Cortex of kidney (tissue), 1 donor: ENCODE measurements at places on chromosomes 11 and 22.

DNA sequence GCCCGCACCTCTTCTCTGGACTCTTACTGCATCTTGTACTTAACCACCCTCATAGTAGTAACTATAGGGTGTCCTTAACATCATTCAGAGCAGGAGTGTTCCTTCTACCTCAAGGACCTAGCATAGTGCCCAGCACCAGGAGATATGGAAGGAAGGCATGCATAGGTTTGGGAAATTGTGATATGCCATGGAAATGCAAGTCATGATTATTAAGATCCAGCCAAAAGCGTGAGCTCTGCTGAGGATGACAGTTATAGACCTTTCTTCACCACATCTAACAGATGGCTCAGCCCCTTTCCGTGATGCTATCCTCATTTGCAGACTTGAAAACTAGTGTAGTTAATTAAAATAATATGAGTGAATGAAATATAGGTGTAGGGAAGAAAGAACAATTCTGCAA is 746.1 kb downstream of the NTM start:
- no peak for DNase-seq

DNA sequence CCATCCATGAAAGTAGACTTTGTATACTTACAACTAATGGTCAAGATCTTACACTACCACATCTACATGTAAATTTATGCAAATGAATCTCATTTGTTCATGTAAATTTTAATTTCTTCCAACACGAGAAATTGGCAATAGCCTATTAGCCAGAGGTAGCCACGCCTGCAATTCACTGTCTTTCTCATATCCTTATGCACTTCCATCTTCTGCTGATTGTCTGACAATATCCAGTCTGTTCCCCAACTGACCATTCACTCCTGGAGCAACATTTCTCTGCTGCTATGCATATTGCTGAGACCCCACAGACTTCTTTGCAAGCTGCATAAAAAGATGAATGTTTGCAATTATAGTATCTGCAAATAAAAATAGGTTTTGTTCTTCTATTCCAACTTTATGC is 2.5 kb downstream of the NNMT start:
- DNase-seq = no peak

DNA sequence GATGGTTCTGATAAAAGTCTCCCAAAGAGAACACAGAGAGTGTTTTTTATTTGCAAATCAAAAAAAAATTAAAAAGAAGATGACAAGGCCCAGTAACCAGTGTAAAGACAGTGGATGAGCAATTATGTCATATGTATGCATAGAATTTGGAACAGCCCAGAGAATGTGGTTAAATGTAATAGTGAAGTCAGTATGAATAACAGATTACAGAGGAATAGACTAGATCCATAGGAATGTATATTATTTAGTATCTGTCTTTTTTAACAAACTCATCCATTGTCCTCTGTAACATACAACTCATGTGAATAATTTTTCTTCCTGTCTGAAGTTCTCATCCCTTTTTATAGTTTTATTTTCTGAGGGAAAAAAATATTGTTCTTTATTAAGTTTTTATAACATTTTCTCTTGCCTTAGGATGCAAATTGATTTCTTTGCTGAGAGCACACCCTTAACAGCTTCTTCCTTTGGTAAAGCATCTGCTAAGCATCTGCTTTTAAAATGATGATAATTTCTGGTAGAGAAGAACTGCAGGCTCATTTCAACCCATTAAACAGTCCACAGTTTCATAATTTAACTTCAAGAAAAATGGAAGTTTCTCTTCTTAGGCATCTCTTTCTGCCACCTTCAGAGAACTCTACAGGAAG is 266.5 kb upstream of the MTNR1B start:
- no peak for DNase-seq

DNA sequence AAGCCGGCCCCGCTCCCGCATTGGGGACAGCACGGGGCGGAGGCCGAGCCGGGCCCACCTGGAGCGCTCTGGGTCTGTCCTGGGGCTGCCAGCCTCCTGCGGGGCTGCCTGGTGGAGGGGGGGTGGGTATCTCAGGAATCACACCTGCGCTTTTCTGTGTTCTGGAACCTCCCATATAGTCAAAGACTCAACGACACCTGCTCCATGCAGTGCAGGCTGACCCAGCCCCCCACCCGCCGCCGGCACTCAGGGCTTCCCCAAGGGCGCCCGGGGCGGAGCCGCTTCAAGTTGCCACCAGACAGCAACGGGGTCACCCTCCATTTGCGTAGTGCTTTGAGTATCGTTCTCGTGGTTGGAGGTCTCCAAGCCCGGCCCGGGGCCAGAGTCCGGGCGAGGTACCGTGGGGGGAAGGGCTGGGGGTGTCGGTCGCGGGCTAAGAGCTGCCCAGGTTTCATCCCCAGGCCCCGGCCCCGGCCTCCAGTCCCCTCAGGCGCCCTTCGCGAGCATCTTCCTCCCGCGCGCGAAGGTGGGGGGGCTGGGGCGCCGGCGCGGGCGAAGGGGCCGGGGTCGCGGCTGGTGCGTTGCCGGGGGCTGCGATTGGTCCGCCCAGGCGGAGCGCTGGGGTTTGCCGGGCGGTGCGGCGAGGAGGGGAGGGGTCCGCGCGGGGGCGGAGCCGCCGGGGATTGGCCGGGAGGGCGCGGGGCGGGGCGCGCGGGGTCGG is 6.6 kb downstream of the TSPAN4 start:
- no peak for DNase-seq

- DNase-seq = no peak
Measured at GRCh38 chr11:119366690-119367620, 14.5 kb downstream of the USP2 start.
